ENCODE measurements at places on chromosomes 2 and 18.

GRCh38 chr2:70943205-70943871 is 7.6 kb downstream of the ATP6V1B1 start:
- no peak for DNase-seq

DNA sequence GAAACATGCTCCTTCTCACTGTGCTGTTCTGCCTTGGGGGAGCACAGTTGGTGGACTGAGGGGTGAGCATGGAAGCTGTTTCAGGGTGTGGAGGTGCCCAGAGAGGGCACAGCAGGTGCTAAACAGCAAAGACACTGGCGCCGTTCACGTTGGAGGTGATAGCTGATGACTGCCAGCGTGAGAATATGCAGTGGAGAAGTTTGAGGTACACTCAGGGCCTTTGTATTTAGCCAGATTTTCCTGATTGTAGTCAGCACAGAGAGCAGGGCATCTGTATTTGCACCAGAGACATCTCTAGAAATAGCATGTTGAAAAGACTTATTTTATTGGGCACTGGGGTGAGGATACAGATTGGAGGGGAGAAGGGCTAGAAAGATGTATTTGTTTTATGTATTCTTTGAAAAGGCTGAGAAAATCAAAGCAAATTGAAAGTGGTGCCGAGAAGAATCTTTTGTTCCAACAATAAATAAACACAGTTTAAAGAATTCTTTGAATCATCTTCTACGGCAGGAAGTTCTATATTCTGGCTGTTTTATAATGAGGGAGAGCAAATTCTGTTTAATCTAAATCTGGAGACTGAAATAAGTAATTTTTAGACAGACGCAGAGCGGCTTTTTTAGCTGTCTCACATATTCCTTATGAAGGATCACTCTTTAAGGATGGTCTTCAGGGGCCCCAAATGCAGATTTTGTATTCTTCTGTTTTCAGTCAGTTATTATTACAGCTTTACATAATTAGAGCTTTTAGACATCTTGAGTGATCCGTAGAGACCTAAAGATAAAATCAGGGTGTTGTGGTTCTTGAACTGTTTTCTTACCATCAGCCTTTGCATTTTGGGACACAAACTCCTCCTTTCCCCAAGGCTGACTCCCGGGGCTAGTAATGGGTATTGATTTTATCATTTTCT is 7.1 kb downstream of the ZNF532 start:
- DNase-seq = no peak

DNA sequence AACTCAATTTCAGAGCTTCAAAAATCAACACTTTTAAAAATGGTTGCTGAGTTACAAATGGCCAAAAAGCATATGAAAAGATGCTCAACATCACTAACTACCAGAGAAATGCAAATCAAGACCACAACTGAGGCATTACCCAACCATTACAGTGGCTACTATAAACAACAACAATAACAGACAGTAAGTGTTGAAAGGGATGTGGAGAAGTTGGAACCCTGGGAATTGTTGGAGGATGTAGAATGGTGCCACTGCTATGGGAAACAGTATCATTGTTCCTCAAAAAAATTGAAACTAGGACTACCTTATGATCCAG is 173.3 kb upstream of the SPRED2 start:
- no peak for DNase-seq

GRCh38 chr18:59646963-59647307 is 50.3 kb downstream of the CCBE1 start:
- no peak for DNase-seq

- no peak for DNase-seq
Measured at GRCh38 chr2:20662308-20662937, 4.5 kb upstream of the GDF7 start.

- no peak for DNase-seq
Measured at GRCh38 chr2:165989851-165990250, 36.3 kb upstream of the TTC21B start.

DNA sequence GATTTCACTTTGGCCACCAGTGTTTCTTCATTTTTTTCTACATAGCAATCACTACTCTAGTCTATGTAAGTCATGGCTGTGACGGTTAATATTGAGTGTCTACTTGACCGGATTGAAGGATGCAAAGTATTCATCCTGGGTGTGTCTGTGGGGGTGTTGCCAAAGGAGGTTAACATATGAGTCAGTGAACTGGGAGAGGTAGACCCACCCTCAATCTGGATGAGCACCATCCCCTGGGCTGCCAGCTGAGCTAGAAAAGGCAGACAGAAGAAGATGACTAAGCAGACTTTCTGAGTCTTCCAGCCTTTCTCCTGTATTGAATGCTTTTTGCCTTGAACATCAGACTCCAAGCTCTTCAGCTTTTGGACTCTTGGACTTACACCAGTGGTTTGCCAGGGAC is 265.0 kb upstream of the SLC8A1 start:
- no peak for DNase-seq

DNA sequence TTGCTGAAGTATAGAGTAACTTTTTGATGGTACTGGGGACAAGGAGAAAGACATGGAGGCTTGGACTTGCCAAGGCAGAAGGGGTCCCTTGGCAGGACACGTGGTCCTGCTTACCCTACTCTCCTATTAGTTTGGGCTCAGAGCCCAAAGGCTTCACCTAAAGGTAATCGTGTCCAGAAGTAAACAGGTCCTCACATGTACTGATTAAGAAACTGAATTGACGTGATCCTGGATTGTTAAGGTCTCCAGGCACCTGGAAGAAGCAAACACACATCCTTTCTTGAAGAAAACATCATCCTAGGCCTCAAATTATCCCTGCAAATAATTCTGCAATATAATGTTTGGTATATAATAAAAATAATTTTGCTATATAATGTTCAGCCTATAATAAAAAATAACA is 50.0 kb downstream of the DTNB start:
- DNase-seq = no peak

DNA sequence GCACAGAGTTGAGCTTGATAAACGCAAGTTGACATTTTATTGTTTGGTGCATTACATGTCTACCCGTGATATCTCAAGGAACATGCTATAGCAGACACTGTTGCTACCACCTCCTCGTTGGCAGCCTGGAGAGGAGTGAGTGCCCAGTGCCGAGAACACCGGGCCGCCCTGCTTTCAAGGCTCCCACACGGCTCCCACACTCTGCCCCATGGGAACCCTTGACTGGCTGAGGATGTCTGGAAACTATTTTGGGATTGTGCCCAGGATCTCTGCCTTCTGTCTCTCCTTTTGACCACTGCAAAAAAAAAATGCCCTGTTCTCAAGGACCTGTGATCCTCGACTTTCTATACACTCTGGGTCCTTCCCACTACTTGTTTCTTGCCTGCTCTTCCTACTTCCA is 21.1 kb downstream of the TET3 start:
- no peak for DNase-seq

- no peak for DNase-seq
Measured at GRCh38 chr18:47777626-47778025, 152.8 kb downstream of the SMAD2 start.

GRCh38 chr18:48296581-48296980 is 112.6 kb downstream of the ZBTB7C start:
- no peak for DNase-seq

GRCh38 chr18:28108814-28109213 is 68.1 kb downstream of the CDH2 start:
- no peak for DNase-seq

DNA sequence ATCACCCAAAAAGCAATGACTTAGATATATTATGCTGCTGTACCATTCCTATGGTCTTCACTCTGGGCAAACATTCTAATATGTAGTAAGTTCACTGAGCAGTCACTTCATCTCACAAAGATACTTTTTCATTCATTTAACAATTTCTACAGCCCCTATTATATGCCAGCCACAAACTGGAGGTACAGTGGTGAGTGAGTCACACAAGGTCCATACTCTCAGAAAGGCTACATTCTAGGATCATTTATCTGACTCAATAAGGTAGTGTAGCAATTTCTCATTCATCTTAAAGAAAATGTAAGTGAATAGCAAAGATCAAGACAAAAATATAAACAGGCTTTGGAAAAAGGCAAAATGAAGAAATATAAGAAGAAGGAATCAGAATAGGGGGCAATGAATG is 40.5 kb downstream of the NHEJ1 start:
- no peak for DNase-seq

- no peak for DNase-seq
Measured at GRCh38 chr2:142037744-142038143, 93.1 kb downstream of the LRP1B start.

GRCh38 chr2:237280229-237280628 is 133.7 kb downstream of the COL6A3 start:
- DNase-seq = no peak

- DNase-seq = no peak
Measured at GRCh38 chr2:212939777-212940531, 211.5 kb downstream of the IKZF2 start.

DNA sequence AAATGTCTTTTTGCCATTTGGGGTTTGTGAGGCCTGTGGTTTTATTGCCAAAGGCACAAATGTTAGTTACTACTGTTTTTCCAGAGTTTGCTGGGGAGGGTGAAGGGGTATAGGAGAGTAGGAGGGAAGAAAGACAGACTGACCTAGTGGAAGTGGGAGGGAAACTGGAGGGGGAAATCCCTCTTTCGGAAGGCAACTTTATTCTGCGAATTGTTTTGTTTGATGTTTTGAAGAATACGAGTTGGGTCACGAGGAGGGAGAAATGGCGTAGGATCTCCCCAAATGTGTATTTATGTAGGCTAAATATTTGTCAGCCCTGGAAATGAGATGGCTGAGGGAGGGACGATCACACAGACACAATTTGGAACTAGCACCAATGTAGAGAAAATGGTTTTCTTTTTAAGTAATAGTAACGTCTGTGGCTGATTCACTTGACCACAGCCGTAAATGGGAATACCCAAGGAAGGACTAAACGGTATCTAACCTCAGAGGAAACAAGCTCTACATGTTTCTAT is 172.3 kb downstream of the ICOS start:
- DNase-seq = peak; percentile 23

DNA sequence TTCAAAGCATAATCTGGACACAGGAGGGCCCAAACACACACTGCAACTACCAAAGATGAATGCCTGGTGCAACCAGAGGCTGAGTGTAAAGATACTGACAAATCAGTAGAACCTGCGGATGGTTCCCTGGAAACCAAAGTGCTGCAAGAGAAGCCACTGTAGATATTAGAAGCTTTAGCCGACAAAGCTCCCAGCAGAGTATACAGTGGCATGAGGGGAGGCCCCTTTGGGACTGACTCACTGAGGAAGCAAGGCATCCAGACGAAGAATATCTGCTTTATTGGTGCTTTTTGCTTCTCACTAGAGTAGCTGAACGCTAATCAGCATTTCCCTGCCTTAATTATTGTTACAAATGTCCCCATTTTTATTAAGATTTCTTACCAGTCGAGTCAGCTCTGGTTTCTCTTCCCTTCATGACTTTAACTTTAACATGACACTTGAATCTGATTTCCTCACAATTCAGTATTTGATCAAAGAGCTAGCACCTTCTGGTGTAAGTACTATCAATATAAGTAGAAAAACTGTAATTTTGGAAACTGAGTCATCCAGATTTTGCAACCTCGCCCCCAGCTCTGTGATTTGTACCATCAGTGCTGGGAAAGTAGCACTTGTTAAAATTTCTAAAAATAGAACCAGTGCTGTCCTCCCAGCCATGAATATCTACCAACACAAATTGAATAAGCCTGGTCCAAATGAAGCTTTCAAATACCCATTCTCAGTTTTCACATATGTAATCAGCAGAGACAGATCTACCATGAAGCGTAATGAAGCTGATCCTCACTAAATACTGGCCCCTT is 34.2 kb downstream of the FIGN start:
- no peak for DNase-seq

DNA sequence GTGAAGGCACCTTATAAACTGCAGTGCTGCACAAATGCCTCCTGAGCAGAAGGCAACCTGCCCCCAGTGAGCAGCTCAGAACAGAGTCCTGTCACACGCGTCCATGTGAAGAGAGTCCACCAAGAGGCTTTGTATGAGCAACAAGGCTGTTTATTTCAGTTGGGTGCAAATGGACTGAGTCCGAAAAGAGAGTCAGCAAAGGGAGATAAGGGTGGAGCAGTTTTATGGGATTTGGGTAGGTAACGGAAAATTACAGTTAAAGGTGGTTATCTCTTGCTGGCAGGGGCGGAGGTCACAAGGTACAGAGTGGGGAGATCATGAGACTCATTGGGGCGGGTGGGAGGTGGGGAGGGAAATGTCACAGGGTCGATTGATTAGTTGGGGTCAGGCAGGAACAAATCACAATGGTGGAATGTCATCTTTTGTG is 53.4 kb upstream of the RALBP1 start:
- no peak for DNase-seq

DNA sequence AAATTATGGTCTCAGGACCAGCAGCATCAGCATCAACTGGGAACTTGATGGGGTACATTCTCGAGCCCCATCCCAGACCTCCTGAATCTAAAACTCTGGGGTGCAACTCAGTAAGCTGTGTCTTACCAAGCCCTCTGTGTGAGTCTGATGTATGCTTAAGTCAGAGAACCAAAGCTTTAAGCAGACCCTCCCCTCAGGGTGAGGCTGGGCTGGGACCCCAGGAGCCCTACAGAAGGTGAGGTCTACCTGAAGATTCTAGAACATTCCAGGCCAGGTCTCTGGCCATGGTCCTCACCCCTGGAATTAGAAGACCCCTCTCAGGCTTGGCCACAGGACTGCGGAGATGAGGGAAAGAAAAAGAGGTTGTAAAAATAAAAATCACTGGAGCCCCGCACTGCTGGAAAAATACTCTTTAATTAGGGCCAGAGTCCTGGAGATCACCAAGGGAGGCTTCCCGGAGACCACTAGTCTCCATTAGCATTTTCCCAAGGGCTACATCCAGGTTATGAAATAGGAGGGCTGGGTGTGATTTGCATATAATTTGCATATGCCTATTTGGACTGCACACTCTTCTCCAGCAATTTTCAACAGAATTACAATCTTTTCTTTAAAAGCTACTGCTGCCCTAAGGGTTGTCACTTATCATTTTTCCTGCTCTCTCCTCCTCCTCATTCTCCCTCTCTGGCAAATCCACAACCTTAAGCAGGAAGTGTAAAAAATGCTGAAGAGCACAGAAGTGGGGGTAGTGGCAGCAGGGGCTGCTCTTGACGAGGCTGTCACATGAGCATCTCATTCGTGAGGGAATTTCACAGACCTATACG is 100.2 kb downstream of the ZBTB7C start:
- no peak for DNase-seq

- DNase-seq = no peak
Measured at GRCh38 chr2:216170076-216170763, 61.1 kb downstream of the XRCC5 start.

- DNase-seq = no peak
Measured at GRCh38 chr2:150046810-150047209, 440.7 kb downstream of the RND3 start.

GRCh38 chr2:6370753-6371551 is 494.8 kb downstream of the CMPK2 start:
- DNase-seq = no peak

DNA sequence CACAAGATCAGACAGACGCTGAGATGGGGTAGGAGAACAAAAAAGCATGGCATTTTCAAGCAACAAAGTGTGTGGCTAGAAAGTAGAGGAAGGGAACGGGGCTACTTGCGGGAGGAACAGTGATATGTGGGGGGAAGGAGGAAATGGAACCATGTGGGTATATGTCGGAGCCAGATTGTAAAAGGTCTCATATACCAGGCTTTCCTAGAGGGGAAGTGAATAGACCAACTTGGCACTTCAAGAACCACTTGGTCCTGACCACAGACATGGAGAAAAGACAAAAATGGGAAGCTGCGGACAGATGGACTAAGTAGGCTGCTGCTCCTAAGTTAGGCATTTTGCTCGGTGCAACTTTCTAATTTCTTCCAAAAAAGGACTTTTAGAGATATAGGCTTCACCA is 196.0 kb downstream of the DCC start:
- no peak for DNase-seq

Data from stimulated activated CD8-positive, alpha-beta memory T cell treated with anti-CD3 and anti-CD28 coated beads, Interleukin-15, amount 100 ng/mL, for 48 hours (primary cell).